ENCODE measurements at places on chromosomes 2 and 18.

DNA sequence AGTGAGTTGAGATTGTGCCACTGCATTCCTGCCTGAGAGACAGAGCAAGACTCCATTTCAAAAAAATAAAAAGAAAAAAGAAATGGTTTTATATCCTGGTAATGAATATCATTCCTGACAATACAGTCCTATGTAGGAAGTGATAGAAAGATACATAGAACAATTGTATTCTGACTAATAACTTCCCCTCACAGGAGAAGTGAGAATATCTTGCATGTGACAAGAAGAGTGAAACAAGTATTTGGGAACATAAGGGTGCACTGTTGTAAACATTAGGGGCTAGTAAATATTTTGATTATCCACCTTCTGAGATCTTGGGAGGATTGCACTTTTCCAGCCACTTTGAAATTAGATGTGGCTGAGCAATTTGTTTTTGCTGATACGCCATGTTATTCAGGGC lies 40.7 kb downstream of the KLHL14 start:
- no peak for DNase-seq

- DNase-seq = no peak
These were observed 852.5 kb upstream of the LRATD1 start for GRCh38 chr2:13779996-13780395.

- no peak for DNase-seq
These were observed 72.3 kb downstream of the INHBB start for GRCh38 chr2:120418174-120418787.

GRCh38 chr18:43596105-43596712 lies 318.9 kb upstream of the SYT4 start:
- DNase-seq = no peak

DNA sequence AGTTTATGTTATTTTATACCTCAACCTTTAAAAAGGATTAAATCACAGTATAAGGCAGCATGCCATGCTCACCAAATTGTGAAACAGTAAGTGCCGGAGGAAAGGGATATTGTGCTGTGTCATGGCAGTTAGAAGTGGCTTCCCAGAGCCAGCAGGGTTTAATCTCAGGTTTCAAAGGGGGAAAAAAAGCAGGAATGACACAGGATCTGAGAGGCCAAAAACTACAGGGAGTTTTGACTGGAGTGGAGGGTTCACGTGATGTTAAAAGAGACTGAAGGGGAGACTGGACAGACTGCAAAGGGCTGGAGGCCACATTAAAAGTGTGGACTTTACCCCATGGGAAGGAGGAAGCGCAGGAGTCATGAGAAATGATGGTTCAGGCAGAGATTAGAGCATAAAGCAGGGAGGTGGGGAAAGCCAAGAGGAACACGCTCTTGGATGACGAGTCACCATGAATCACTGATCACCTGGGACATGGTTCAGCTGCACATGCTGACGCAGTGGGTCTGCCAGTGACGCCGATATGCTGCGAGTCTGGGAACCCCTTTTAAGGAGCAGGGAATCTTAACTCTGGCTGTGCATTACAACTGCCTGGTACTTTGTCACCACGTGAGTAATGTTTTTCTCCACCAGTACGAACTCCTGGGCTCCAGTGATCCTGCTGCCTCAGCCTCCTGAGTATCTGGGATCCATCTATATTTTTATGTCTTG lies 6.1 kb downstream of the CHMP1B start:
- DNase-seq = no peak

- DNase-seq = no peak
These were observed 55.6 kb downstream of the PKP4 start for GRCh38 chr2:158512323-158512722.

- no peak for DNase-seq
These were observed 387.1 kb downstream of the PTPRM start for GRCh38 chr18:7954238-7954637.

DNA sequence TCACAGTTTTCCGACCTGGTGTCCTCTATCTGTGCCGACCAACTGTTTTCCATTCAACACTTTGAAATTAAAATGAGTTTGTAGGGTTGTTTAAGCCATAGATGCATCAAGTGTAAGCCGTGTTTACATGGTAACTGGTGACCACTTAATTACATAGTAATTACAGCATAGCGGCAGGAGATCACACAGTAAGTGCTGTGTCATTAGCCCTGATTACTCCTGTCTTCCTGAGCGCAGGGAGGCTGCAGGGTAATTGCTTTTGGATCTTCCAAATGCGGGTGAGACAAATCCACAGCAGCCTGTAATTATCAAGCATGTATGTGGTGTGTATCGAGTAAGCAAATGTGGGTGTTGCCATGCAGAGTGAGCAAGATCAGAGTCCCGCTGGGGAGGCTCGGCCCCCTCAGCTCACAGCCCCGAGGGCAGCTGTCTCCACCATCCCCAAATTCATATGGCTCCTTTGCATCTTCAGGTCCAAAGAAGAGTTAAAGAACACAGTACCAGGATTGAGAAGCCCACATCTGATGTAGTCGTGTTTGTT lies 71.5 kb upstream of the HDAC4 start:
- DNase-seq = no peak

DNA sequence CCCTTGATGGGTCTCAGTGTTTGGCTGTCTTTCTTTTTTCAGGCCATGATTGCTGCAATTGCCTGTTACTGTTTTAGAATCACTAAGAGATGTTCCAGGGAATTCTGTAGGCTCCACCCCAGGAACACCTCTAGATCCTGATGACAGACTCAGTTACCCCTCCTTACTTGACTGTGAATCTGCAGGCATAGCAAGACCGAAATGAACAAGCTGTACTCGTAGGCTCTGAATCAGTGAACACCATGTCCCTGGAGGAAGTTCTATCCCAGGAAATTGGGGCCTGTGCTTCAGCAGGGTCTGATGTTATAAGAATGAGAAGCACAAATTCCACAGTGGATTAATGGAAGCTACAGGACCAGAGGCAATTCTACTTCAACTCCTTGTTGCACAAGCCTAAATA lies 148.6 kb downstream of the COPS8 start:
- no peak for DNase-seq

GRCh38 chr2:121634354-121635307 lies 14.6 kb downstream of the CLASP1 start:
- no peak for DNase-seq

DNA sequence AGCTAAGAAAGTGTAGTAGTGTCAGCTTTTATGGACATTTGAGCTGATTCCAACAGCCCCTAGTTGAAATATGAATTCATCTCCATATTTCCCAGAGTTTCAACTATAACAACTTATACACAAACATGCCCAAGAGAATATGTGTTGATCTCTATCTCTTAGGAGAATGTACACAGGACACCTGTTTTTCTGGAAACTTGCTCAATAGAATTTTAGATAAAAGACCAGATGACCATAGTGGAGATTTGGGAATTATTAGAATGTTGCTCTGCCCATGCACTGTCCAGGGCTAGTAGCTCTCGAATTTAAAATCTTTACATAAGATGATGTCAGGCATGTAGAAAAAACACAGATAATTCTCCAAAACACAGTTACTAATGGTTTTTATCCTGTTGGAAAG lies 162.3 kb upstream of the VRK2 start:
- DNase-seq = no peak

DNA sequence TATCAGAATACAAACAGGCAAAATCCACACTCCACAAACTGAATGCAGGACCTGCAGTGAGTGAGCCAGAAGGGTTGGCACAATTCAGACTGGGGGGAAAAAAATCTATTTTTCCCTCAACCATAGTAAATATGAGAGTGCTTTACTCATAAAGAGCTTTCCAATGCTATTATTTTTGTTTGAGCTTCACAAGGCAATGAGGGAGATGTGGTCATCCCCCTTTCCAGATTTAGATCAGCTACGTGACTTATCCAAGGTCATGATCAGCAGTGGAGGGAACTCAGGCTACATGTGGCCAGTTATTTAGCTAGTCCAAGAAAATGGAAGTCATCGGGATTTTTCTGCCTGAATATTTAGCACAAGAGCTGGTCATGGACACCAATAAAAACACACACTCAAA lies 120.4 kb upstream of the KLF7 start:
- no peak for DNase-seq

DNA sequence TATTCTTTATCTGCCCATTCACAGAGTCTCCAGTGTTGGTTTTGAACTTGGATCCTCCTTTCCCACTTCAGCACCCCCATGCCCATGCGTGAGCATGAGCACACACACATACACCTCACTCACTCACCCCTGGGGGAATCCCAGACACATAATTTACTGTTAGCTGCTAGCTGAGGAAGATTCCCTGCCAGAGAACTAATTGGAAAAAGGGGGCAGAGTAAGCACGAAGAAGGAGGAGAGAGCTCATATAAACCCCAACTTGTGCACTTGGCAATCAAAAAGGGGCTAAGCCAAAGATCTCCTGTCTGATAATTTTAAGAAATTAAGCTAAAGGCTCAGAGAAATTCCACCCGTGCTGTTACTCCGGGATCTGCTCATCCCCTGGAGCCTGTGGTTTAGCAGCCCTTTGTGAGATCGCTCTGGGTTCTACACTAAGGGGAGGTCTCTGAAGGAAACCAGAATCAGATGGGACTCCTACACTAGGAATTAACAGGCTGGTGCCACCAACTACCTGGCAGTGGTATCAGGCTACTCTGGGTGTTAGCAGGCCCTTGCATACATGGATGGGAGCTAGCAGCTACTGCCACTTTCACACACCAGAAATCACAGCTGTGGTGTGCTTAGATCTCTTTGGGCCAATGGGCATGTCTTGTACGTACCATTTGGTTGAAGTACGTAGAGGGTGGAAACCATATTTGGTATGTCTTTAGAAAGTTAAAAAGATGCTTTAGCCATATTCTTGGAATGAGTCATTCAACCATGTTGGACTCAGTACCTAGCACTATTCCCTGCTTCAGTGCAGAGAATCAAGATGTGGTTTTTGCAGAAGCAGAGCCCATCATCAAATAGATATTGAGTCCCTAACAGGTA lies 95.6 kb upstream of the SLC14A2 start:
- no peak for DNase-seq

- no peak for DNase-seq
These were observed 1.5 kb downstream of the SMYD1 start for GRCh38 chr2:88069117-88069516.

- no peak for DNase-seq
These were observed 46.1 kb downstream of the NRP2 start for GRCh38 chr2:205728366-205728765.

DNA sequence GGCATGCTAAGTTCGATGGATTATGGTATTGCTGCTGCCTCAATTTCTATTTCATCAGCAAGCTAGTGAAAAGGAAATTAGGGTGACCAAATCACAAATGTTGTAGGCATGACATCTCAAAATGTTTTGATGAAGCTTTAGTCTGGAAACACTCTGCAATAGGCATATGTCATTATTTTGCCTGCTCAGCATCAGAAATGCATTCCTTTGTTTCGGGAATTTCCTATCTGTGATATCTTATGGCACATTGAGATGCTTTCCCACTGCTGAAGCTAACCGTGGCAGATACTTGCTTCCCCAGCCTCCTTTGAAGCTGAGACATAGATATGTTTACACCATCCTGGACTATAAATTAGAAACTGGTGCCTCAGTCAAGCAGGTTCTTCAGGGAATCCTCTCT lies 119.7 kb downstream of the CDC42EP3 start:
- no peak for DNase-seq

GRCh38 chr2:234512884-234513669 lies 16.2 kb upstream of the ARL4C start:
- no peak for DNase-seq

DNA sequence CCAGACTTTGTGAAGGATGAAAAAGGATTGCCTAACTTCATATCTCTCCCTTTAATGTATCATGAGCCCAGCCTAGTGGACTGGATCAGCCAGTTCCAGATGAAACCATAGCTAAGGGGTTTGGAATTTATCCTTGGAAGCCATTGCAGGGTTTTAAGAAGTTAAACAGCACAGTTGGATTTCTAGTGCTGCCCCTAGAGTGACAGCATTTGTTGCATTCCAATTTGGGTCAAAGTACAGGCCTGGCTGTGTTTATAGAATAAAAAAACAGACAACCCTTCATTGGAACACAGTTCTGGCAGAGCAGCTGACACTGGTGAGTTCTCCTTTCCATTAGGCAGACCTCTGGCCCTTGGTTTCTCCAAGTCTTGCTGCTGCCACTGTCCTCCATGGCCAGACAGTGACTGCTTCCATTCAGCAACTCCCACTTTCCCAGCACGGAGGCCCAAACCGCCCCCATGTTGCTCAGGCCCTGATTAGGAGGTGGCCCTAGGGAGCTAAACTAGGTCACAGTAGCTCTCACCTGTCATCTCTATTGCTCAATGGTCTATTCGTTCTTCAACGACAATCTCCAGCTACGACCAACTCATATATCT lies 8.0 kb downstream of the GPR39 start:
- DNase-seq = no peak

GRCh38 chr2:69665152-69665551 lies 21.6 kb upstream of the AAK1 start:
- no peak for DNase-seq

- no peak for DNase-seq
These were observed 44.2 kb upstream of the SPTBN1 start for GRCh38 chr2:54411801-54412354.

- no peak for DNase-seq
These were observed 290.8 kb upstream of the CXCR4 start for GRCh38 chr2:136408795-136409194.

DNA sequence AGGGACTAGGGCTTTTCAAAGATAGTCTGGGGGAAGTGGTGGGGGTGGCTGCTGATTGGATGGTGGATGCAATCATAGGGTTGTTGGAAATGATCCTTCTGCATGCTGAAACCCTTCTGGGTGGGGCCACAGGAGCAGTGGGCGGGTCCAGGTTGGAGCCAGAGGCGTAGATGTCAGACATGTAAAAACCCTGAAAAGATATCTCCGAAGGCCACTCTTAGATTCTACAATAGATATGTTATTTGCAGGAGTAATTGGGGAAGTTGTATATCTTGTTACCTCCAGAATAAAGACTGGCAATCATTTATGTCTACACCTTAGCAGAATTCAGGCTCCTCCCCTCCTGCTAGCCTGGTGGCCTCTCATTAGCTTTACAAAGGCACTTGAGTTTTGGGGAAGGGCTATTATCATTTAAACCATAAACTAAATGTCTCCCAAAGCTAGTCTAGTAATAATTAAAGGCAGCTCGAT lies 8.2 kb upstream of the FAM98A start:
- DNase-seq = no peak

DNA sequence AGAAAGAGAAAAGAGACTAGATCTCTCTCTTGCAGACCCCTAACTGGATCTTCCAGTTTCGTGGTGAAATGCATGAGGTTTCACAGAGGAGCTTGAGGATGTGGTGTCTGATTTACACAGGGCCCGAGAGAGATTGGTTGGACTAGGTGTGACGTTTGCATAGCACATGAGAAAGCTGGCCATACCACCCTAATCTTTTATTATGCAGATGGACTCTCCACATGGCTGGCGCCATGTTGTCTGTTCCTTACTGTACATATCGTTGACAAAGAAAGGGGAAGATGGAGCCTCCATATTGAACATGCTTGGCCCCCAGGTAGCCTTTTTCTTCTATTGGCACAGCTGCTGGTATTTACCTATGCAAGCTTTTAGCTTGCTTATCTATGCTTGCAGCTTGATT lies 27.5 kb upstream of the PGAP1 start:
- DNase-seq = no peak

- no peak for DNase-seq
These were observed 44.9 kb downstream of the PARD6G start for GRCh38 chr18:80202264-80202998.

GRCh38 chr2:199734651-199735050 lies 116.3 kb downstream of the FTCDNL1 start:
- DNase-seq = no peak

Data from activated CD8-positive, alpha-beta memory T cell treated with anti-CD3 and anti-CD28 coated beads, Interleukin-2, amount 50 U/mL, for 4 hours (primary cell).